ENCODE measurements at places on chromosomes 7 and 10.
A peak's percentile ranks its signal among the peaks of the same experiment; 100 is the strongest.

GRCh38 chr7:79770063-79770462 lies 316.6 kb upstream of the MAGI2 start:
- no peak for DNase-seq

DNA sequence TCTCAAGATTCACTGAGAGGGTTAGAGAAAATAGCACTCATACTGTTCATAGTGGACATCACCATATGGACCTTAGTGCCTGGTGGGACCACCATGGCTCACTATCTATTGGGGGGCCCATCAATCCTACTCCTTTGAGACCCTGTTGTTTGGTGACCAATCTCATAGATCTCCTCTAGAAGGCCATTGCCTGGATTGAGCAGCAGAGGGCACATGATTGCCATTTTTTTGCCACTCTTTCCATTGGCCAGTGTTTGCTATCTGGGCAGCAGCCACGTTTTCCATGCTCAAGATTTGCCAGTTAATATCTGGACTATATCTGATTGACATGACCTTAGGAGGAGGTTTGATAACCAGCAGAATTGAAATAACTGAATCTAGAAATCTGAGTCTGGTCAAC lies 244.5 kb downstream of the ITGB1 start:
- no peak for DNase-seq

- no peak for DNase-seq
These were observed 55.6 kb upstream of the BET1 start for GRCh38 chr7:94059746-94060145.

DNA sequence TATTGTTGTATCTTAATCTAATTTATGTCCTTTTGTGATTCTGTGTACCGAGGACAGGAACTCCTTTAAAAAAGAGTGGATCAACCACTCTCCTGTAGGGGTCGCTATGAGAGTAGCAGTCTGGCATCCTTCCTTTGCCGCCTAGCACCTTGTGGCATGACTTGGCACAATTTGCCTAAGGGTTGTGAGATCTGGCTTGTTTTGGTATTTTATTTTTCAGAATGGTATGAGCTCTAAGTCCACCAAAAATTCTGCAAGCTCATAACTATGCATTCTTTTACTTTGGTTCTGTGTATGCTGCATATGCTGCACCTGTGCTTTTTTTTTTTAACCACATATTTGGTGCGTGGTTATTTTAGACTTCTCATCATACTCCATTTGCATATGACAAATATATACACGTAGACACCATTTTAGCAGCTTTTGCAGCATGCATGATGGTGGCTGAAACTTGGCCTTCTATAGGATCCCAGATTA lies 112.8 kb downstream of the CDK14 start:
- DNase-seq = peak; percentile 10

DNA sequence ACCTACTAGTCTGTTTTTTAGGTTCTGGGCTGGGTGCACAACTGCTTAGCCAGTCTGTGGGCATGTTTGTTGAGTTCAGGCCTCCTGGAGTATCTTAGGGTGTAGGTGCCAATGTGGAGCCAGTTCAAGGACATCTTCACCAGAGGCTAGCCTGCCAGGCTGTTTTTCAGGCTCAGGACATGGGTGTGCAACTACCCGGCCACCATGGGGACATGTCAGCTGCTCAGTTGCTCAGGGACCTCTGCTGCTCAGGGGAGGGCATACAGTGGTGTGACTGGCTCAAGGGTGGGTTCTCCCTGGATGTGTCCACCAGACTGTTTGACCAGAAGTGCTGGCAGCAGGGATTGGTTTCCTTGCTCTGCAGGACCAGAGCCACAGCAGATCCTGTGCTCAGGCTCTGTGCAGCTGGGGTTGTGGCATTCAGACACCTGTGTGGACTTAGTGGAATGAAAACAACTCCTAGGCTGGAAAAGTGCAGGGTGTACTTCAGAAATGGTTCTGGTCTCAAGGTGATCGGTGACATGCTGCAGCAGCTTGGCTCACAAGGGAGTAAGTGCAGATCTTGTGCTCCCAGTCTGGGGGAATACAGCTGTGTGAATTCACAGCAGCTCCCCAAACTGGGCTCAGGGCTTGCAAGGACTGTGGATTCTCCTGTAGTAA lies 44.8 kb downstream of the PALS2 start:
- DNase-seq = no peak

DNA sequence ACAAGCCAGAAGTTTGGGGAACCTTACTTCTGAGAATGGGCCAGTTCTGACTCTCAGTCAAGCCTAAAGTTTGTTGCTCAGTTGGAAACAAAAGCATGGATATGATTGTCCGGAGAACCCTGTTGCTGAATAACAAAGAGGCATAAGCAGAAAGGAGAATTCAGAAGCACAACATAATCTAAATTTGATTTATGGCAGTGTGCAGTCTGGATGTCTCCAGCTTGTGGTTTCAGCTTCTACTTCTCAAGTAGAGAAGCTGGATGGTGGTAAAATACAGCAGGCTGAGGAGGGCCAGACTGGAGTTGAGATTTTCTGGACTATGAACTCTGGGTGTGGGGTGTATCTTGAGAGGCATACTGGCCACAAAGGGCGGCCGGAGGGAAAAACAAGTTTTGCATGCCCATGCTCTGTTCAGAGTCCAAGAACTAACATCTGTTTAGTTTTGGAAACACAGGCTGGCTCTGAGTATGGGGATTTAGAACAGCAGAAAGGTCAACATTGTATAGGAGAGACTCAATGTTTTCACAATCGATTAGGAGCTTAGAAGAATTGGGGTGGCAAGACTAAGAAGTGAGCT lies 592.9 kb downstream of the CNTNAP2 start:
- DNase-seq = no peak

GRCh38 chr10:112361951-112362751 lies 11.8 kb upstream of the ACSL5 start:
- no peak for DNase-seq

DNA sequence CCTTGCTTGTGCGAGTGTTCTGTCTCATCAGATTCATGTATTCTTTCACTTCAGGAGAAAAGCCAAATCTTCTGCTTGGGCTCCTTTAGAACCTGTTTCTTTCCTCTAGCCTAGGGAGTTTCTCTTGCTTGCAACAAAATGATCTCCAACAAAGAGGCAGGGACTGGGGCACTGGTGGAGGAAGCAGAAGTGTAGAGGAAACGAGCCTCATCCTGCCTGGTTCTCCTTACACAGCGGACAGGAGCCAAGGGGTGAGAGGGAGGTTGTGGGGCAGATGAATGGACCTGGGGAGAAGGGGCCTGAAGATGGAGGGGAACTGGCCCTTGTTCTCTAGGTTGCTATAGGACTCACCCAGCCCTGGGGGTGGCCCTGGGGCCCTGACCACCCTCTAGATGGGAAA lies 141.1 kb downstream of the PKD1L1 start:
- DNase-seq = no peak

GRCh38 chr10:125269716-125270115 lies 109.4 kb upstream of the CTBP2 start:
- no peak for DNase-seq

GRCh38 chr7:42214060-42214679 lies 22.8 kb downstream of the GLI3 start:
- DNase-seq = no peak

GRCh38 chr7:113198226-113198625 lies 79.9 kb upstream of the SMIM30 start:
- DNase-seq = no peak

GRCh38 chr7:14805105-14805719 lies 97.3 kb downstream of the DGKB start:
- DNase-seq = no peak

- DNase-seq = peak; percentile 83
These were observed at the start of gene PARD3 for GRCh38 chr10:34815185-34816084. Gene PARD3 (minus strand): TSS chr10:34815296. CDS start chr10:34814995, 301 bp downstream.

DNA sequence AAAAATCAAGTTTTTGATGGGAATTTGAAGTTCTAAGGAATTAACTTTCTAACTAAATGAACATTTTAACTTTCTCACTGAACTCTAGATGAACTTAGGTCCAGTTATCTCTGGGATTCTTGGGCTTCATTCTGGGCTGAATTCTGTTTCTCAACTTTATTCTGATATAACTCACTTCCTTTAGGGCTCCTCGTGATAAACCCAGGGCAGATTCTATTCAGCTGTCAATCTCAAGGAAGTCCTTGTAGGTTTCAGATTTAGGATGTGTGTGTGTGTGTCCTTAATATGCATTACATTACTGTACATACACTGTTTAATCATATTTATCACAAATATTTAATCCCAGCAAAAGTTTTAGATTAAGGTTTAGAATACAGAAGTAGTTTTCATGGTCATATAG lies 344.3 kb downstream of the GATA3 start:
- no peak for DNase-seq

DNA sequence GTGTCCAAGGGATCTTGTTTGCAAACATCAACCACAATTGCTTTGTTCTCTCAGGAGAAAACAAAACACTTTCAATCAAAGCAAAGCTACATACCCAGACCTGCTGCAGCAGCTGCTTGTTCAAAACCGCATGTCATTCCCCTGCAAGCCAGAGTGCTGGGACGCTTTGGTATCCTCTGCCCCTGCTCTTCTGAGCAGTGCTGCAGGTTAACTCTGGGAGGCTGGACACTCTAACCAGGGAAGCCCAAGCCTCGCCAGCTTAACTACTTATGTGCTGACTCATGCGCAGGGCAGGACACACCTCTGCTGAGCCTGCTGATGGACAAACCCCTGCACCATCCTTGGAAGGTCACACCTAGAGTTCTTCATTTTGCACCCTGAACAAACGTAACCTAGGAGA lies 28.2 kb upstream of the ASAH2 start:
- DNase-seq = no peak

DNA sequence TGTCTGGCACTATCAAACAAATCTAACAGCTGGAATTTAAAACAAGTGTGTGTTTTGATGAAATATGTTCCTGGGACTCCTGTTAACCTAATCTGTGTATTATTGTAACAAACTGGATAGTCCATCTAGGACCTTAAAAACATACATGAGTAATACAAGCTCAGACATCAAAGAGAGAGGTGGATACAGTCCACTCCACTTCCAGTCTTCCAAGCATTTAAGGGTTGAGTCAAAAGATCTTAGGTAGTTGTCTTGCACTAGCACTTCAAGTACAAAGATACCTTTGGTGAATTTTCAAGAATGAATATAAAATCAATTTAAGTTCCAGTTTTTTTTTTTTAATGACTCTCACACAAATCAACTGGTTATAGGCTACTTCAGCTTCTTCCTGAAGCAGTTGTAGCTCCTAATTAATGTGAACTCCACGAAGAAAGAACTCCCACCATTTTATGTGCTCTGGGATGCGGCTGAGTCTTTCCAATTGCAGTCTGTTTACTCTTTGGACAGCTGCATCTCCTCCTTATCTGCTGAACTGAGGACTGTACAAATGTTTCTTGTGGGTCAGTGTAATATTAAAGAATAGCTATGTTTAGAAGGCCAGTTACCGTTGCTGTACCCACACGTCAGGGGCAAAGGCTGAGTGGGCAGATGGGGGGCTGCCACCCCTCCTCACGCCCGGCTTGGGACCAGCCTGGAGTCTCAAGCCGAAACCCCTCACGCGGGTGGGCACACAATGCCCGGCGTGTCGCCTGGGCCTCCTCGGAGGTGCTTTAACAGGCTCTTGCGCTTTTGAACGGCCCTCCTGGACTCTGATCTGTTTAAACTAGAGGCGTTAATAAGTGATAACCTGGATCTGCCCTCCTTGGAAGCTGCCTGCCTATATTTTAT lies 2.9 kb upstream of the IGF2BP3 start:
- no peak for DNase-seq

GRCh38 chr7:44176486-44176885 lies 12.8 kb downstream of the GCK start:
- DNase-seq = no peak

- DNase-seq = no peak
These were observed 21.4 kb downstream of the OR6V1 start for GRCh38 chr7:143073556-143073955.

DNA sequence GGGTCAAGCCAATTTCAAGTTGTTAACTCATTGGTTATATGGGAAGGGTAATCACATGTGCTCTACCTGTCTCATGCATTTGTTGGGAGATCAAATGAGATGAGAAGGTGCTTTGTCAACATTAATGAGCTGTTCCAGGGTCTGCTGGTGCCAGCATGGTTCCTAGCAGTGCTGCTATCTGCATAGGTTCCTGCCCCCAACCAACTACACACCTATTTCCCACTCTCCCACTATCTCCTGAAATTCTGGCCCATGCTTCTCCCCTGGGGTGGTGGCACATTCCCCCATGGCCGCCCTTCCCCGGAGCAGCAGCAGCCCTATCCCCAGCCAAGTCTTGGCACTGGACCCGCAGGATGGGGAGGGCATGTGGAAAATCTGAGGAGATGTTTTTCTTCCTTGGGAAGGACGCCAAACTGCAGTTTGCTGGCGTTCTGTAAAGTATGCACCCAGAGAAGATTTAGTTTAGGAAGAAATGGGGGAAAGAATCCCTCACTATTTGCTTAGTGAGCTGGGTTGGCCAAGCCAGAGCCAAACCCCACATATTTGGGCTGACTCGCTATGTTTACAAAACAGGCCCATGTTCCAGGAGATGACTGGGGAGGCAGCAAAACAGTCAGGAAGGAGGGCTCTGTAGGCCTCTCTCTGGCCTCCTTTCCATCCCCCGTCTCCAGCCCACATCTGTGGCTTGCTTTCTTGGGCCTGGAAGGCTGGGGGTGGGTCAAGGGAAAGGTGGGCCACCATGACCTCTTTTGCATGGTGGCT lies 42.5 kb downstream of the PPP1R3C start:
- no peak for DNase-seq
